ENCODE measurements at places on chromosomes 11 and 22. TPM values are rescaled to one million over a fixed set of nuclear protein-coding genes. Genes with fewer than 3 reads are reported as not detected.

GRCh38 chr22:32411402-32411801 lies 645 bp downstream of the RTCB start:
- no peak for DNase-seq

DNA sequence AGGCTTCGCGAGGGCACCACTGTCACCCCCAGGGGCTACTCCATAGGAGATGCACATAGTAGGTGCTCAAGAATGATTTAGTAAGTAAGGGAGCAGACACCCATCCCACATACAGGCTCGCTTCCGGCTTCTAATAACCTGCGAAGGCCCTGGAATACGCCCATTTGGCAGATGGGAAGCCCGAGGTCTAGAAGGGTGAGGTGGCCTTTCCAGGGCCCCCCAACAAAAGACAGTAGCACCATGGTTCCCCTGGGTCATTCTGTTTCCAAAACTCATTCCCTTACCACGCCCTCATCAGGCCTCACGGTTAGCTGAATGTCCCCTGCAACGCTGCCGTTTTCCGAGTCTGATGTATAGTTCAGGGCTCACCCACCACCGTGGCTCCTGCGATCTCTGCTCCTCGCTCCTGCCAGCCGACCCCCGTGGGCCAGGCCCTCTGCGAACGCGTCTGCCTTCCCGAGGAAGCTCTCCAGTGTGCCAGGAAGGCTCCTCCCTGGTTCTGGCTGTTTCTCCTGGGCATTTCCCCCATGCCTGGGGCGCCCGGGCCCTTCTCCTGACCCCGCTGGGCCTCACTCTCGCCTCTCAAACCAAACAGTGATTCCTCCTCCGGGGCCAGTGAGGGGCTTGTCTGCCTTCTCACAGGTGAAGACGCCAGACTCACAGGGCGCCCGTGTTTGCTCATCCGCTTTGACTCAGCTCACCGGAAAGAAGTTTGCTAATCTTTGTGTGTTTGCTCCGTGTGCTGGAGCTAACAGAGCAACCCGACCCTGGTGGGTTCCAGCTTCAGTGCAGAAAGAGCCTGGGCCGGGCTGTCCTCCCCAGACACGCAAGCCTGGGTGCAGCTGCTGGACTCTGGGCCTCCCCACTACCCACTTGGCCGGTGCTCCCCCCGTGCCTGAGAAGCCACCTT lies 86.6 kb downstream of the RTL6 start:
- no peak for DNase-seq

DNA sequence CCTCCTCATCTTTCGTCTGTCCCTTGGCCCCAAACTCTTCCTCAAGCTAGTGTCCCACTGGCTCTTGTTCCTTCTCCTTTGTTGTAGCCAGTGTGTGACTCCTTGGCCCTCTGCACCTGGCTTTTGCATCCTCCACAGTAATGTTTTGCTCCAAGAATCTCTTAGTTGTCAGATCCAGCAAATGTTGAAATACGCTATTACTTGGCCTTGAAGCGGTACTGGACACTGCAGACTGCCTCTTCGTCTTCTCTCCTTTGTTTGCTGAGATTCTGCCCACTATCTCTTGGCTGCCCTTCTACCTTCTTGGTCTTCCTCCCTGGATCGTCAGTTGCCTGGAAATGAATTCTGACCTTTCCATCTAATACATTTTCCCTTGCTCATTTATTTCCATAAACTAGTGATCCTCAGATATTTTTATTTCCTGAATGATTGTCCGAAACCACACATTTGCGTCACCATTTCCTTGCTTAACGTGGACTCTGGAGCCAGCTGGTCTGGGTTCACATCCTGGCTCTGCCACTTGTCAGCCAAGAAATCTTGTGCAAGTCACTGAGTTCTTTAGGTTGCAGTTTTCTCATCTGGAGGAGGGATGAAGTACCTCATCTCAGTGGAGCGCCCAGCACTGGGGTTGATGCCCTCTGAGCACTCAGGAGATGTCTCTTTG lies 113.6 kb downstream of the LDLRAD3 start:
- no peak for DNase-seq

Gene UBQLN3
- not detected for total RNA-seq

Gene HTR3B
- total RNA-seq, result not detected

All from RPMI7951 (cell line).